ENCODE measurements at places on chromosomes 6 and 20.

DNA sequence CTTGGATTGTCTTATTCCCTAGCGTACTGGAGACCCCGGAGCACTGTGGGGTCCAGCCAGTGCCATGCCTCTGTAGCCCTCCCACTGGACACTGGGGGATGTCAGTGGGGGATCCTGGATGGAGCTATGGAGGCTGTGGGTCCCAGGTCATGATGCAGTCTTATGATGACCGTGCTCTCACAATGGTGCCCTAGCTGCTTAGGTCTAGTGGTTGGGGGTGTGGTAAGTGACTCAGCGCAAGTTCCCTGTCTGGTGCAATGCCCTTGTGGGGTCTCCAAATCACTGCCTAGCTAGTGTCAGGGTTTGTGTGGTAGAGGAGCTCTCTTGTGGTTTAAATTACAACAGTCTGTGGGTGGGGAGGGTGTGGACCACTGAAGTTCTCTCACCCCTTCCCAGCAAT lies 135.4 kb downstream of the CDC5L start:
- DNase-seq: no peak

DNA sequence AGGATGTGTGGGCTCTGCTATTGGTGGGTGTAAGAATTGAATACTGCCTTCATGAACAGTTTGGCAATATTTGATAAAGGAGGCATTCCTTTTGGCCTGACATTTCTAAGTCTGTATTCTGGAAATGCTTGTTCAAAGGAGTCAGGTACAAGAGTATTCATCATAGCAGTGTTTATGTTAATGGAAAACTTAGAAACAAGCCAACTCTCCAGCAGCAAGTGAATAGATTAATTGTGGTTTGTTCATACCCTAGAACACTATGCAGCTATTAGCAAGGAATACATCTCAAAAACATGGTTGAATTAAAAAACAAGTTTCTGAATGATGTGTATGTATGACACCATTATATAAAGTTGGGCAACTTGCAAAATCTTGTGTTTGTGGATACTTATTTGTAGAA lies 195.8 kb downstream of the ZFAND3 start:
- DNase-seq: no peak

GRCh38 chr6:142898927-142899895 lies 45.8 kb downstream of the HIVEP2 start:
- no peak for DNase-seq

GRCh38 chr6:159418997-159419396 lies 249.8 kb downstream of the FNDC1 start:
- DNase-seq: no peak

DNA sequence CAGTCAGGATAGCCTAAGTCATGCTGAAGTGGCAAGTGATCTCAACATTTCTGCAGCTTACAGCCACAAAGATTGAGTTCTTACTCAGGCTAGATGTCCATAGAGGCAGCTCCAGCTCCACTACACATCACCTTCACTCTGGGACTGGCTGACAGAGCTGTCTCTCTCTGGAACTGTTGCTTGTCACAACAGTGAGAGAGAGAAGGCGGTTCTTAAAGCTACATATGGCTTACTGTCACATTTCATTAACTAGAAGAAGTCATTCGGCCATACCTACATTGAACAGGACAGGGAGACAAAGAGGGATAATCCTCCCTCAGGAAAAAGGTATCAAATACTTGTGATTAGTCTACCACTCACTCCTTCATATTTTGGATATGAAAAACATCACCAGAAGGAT lies 914.9 kb upstream of the FLRT3 start:
- no peak for DNase-seq

GRCh38 chr6:161804838-161805237 lies 531.0 kb upstream of the AGPAT4 start:
- DNase-seq: no peak

- no peak for DNase-seq
These were observed 256.5 kb downstream of the TRDN start for GRCh38 chr6:123380257-123380656.

DNA sequence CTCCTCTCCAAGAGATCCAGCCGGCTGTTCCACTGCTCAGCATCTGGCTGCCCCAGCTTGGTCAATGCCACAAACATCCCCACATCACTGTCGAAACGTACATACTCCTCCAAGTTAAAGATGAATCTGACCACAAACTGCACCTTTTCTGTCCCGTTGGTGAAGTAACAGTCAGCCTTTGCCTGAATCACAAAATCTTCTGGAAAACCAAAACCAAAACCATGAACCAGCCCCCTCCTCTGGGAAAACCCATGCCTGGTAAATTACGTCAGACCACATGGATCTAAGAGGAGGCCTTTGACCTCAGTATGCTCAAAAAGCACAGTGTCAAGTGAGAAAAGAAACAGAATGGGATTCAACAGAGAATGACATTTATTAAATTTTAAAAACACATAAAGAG lies 1.7 kb downstream of the HLA-DOB start:
- DNase-seq: no peak

DNA sequence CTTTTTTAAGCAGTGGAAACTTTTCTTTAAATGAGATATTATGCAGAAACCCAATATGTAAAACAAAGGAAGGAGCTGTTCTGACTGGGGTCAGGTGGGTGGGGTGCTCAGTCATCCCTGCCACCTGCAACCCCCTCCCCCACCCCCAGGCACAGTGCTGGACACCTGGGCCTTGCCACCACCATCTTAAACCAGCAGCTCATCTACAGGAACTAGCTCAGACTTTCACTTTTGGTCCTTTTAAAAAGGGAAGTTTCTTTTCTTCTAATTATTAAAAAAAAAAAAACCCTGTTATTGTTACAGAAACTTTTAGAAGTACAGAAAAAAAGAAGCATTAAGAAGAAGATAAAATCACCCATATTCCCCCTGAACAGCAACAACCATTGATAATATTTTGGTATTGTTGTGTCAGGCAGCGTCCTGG lies 37.1 kb downstream of the PPP1R16B start:
- DNase-seq: no peak

- no peak for DNase-seq
These were observed 77.6 kb upstream of the STXBP5 start for GRCh38 chr6:147126618-147127022.

DNA sequence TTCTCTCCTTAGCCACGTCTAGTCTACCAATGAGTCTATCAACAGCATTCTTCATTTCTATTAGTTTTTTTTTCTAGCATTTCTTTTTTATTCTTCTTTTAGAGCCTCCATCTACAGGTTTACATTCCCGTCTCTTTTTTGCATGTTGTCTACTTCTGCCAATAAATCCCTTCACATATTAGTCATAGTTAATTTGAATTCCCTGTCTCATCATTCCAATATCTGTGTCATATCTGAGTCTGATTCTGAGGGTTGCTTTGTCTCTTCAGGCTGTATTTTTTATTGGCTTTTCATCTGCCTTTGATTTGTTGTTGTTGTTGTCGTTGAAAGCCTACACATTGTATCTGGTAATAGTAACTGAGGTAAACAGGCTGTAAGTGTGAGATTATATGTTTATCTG lies 104.6 kb downstream of the HMGCLL1 start:
- DNase-seq: no peak

DNA sequence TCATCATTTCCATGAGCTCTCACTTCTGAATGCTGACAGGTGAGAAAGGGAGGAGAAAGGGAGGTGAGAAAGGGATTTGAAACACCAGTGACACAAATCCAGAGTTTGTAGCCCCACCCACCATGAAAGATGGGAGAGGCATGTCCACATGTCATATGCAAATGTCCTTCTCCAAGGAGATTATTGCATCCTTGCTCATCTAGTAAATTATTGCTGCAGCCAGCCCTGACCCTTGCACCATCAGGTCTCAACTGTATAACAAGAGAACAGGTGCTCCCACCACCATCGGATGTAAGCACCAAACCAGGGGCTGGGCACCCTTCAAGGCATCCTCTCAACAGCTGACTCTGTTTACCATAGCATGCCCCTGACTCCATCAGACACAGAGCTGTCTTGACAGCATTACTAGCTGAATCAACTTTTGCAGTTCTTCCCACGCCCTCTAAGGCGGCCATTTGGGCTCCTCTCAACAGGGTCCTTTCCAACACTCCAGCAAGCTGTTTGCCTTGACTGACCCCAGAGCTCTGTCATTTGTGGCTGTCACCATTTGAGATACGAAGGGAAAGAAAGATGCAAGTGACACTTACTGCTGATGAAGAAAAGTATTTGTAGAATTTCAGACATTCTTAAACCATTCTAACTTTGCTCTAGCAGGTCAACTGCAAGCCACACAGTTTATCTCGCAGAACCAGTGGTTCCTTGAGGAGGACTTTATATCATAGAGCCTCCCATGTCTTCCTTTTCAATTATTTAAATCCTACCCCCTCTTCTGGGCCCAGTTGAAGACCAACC lies 14.2 kb downstream of the GFOD1 start:
- no peak for DNase-seq

DNA sequence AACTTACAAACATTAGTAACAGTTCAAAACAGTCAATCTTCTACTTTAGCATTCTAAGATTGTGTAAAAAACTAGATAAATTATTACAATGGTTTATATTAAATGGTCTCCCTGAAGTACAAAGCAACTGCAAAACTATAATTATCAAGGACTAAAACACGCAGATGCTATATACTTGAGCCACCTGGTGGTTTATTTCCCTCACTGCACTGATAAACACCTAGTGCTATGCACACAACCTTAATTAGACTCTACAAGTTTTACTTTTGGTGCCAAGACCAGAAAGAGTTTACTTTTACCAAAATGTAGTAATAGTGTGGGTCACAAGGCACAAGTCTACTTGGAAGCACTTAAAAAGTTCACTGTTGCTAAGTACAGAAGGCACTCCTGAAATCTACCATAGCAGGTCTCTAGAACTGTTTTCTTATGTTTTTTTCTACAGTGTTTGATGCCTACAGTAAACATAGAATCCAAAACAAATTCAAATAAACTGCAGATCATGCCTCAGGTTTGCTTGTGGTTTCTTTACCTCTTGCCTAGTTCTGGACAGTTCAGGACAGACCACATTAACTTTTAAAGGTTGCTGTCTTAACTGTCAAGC lies 49.2 kb downstream of the GMDS start:
- DNase-seq: no peak

DNA sequence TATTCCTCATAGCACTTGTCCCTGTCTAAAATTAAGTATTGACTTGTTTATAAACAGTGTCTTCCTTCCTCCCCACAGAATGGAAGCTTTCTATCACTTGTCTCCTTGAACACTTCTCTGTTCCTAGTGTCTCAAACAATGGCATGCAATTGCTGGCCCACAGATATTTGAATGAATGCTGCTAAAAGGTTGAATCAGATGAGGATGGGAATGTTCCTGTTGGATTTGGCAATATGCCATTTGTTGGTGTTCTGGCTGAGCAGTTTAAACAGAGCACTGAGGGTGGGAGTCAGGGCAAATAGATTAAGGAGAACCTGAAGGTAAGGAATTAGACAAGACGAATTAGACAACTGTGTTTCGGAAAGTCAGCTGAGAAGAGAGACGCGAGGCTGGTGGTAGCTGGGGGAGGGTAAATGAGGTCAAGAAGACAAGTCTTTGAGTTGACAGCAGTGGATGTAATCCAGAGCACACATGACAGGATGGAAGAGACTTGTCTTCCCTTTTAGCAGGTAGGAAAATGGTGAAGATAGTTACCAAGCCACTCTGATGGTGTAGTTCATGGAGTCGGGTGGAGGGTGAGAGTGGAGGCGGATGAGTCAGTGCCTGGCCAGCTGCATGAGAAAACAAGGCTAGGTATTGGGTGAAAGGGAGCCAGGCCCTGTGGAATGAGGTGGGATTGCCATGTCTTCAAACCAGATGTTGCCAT lies 58.3 kb upstream of the GNRH2 start:
- DNase-seq: no peak

- no peak for DNase-seq
These were observed 70.6 kb downstream of the CTNNBL1 start for GRCh38 chr20:37764333-37764935.

- DNase-seq: no peak
These were observed 8.6 kb upstream of the FKBP1A start for GRCh38 chr20:1401451-1401907.

DNA sequence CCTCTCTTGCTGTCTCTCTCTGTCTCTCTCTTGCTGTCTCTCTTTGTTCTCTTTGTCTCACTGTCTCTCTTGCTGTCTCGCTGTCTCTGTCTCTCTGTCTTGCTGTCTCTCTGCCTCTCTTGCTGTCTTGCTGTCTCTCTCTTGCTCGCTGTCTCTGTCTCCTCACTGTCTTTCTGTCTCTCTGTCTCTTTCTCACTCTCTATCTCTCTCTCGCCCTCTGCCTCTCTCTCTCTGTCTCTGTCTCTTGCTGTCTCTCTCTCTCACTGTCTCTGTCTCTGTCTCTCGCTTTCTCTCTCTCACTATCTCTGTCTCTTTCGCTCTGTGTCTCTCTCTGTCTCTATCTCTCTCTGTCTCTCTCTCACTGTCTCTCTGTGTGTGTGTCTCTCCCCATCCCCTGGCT lies 92.9 kb upstream of the MC3R start:
- DNase-seq: no peak

- DNase-seq: no peak
These were observed 1352.6 kb upstream of the GJE1 start for GRCh38 chr6:140779991-140780596.

DNA sequence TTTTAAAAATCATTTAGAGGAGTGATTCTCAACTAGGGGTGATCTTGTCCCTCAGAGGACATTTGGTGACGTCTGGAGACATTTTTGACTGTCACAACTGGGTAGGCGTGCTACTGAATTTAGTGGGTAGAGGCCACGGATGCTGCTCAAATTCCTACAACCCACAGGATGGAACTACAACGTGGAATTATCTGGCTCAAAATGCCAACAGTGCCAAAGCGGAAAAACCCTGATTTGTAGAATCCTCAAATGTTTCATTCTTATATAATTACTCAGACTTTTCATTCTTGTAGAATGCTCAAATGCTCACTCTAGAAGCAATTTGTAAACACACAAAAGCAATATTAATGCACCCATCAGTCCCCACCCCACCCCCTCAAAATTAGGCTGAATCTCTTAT lies 229.8 kb downstream of the ZMYND8 start:
- DNase-seq: no peak

Measured in activated T-cell treated with anti-CD3 and anti-CD28 coated beads for 1 hour (primary cell).